ENCODE measurements at places on chromosomes 6 and 20.

- DNase-seq, result no peak
Measured at GRCh38 chr6:26457264-26457805, 420 bp upstream of the BTN2A1 start.

DNA sequence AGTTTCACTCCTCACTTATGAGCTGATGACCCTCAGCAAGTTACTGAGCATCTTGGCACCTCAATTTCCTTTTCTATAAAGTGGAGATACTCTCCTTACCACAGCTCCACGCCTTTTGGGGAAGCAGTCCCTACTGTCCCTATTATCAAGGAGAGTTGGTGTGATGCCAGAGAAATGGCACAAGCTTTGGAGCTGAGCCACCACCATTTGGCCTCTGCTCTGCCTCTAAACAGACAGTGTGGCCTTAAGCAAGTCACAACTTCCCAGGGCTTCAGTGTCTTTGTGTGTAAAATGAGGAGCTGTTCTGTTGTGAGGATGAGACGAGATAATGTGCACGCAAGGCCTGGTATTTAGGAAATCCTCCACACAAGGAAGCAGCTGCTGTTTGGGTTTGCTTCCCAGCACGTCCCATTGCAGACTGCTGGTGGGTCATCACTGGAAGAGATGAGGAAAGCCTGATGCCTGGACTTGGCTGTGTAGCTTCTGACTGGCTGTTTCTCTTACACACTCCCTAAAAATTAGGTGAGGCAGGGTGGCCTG is 18.5 kb downstream of the NSFL1C start:
- DNase-seq, result no peak

DNA sequence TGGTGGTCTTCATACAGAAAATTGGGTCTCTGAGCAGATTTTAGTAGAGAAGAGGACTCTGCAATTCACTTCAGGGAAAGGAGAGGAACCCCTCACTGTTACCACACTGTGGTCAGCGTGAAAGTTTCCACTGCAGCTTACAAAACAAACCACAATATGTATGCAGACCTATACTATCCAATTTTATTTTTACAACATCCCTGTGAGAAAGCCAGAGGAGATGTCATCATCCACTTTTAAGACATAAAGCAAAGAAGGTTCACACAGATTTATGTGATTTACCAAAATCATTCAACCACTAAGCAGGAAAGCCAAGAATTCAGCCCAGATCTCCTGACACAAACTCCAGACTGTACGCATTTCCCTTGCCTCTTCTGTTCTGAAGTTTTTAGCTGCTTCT is 442.4 kb downstream of the FRK start:
- DNase-seq, result no peak

- DNase-seq, result no peak
Measured at GRCh38 chr6:23268348-23268747, 699.0 kb downstream of the HDGFL1 start.

DNA sequence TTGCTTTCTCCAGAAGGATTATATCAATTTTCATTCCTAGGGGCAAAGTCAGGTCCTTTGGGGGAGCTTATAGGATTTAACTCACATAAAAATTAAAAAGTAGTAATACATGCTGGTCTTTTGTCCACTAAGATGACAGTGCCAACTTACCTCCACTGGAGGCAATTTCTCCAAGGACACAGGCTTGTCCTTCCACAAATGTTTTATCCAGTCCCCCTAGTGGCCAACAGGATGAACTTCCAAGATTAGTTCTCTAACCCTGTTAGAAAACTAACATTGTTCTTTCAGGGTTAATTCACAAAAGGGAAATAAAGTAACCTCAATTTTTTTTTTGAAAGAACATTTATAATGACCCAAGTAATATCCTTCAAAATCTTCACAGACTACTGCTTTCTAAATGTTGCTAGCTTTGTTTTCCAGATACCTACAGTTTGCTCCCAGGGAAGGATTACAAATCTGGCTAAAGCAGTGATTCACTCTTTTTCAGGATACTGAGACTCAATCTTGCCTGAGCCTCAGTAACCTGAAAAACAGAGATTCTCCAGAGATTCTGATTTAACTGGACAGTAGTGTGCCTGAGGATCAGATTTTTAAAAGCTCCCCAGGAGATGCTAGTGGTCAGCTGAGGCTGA is 31.7 kb upstream of the UBR2 start:
- DNase-seq, result peak; percentile 60

DNA sequence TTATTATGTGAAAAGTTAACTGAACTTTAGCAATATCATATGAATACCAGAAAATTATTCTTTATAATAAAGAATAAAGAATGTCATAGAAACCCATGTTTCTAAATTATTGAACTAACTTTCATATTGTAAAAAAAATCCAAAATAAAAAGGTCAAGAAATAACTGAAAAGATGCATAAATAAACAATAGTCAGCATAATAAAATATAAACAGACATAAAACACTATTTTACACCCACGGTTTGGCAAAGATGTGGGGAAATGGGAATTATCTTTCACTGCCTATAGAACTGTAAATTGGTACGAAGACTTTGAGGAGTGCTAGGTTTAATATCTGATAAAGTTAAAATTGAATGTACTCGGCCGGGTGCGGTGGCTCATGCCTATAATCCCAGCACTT is 34.7 kb upstream of the CTAGE9 start:
- DNase-seq, result no peak

GRCh38 chr6:110672122-110672521 is 143.1 kb downstream of the CDK19 start:
- DNase-seq, result no peak

DNA sequence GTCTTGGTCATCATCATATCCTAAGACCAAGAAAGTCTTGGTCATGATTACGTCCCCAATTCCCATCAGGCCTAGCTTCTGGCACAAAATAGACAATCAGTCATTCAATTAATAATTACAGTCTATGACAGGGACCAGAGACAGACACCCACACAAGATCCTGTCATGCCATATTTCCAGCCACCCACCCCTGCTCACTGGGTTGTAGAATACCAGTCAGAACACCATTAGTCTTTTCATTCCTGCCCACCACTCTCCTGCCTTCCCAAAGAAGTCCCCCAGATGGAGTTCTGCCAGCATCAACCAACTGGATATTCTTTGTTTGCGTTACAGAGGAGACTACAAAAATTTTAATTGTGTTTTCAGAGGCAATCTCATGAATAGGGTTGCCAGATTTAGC is 81.0 kb downstream of the BCAS1 start:
- DNase-seq, result no peak

GRCh38 chr6:101397199-101397598 is 3.7 kb downstream of the GRIK2 start:
- DNase-seq, result no peak

DNA sequence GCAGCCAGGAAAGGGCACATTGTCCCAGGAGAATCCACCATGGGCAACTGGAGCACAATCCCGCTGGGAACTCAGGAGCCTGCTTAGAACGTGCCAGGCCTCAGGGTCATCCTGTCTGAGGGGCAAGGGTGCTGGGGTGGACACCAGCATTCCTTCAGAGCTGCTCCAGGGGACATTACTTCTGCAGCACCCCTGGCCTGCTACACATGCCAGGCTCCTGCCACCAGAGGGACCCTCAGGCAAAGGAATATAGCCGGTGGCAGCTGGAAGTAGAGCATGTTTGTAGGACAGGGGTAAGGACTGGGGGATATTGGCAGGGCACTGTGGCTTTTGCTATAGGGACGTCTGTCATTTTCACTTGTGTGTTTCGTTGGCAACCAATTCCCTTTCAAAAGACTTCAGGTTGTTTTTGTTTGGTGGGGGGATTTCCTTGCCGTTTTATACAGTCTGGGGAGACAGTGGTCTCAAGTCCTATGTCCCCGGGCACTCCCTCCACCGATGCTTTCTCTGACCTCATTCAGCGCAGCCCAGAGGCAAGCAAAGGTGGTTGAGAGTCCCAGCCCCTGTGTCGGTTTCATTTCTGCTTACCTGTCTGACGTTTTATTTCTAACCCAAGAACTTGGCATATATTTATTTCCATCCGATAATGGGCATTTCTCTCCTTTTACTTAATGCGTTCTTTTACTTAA is 130.8 kb downstream of the JPH2 start:
- DNase-seq, result peak; percentile 27

DNA sequence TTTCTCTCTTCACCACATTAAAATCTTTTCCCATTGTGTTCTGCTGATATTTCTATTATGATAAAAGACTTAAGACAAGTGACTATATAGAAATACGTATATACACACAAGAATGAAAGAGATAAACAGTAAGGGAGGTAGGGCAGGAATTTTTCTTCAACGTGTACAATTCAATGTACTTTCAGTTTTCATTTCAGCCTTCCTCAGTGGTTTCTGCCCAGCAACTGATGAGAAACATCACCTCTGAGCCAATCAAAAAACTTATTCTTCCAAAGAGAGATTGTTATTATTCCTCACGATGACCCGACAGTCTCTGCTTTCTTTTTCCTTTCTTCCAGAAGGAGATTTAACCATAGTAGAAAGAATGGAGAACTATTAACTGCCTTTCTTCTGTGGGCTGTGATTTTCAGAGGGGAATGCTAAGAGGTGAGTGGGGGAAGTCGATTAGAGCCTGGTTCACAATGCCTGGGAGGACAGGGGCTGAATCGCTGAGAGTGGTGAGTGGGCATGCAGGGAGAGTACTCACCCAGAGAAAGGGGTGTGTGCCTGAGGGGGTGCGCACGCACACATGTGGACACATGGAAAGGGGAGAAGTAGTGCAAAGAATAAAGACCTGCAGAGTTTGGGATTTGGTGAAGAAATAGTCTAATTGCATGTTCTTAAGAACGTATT is at the start of gene BTN3A1:
BTN3A1 (plus strand) TSS at position 289 of the 672 bp plus-strand sequence. CDS start 3,289 bp downstream, outside the sequence.
- peak; percentile 80 for DNase-seq

DNA sequence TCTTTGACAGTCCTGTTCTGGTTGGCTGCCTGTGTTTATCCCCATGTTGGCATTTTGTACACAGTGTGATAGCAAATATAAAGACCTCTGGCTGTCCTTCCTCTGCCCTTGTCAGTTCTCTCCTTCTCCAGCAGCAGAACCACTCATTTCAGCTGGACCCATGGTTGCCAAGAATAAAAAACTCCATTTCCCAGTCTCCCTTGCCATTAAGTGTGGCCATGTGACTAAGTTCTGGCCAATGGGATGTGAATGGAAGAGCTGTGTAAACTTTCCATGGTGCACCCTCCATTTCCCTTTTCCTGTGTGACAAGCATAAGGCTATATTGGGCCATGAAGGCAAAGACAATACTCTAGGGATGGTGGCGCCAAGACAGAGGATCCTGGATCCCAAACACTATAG is 78.4 kb upstream of the TBC1D7 start:
- no peak for DNase-seq

DNA sequence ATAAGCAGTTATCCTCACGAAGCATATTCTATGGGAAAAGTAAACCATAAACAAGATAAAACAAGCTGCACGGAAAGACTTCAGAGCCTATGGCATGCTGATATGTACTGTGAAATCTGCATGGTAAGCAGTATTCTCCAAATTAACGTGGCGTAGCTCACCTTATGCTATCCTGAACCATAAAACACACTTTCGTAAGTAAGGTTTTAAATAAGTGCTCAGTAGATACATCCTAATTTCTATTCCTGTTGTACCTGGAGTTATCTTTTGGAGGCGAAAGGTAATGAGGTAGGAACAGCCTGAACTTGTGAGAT is 208.7 kb downstream of the GMDS start:
- no peak for DNase-seq

- no peak for DNase-seq
Measured at GRCh38 chr20:46618316-46619100, 32.8 kb downstream of the SLC13A3 start.

- no peak for DNase-seq
Measured at GRCh38 chr6:85561750-85562357, 31.8 kb downstream of the SNX14 start.

GRCh38 chr6:170366248-170366960 is 59.8 kb downstream of the FAM120B start:
- no peak for DNase-seq

DNA sequence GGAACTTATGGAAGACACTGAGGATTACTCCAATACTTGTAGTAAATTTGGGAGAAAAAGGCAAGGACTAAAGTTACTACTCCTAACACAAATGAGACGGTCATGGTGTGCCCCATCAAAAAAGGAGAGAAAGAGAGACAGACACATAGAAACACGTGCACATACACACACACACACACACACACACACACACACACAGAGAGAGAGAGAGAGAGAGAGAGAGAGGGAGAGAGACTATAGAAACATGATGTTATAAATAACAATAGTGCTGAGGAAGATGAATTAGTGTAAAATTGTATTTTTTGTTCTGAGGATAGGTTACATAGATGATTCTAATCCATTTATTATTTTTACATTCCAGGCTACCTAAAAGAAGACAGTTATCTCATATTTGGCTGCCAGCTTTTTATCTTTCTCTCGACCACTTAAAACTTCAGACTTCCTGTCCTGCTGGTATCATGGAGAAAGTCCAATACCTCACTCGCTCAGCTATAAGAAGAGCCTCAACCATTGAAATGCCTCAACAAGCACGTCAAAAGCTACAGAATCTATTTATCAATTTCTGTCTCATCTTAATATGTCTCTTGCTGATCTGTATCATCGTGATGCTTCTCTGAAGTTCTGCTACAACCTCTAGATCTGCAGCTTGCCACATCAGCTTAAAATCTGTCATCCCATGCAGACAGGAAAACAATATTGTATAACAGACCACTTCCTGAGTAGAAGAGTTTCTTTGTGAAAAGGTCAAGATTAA is 10.5 kb downstream of the PLN start:
- peak; percentile 85 for DNase-seq

- no peak for DNase-seq
Measured at GRCh38 chr20:8903655-8904605, 165.0 kb upstream of the PLCB4 start.

GRCh38 chr6:6971369-6971768 is 136.4 kb upstream of the RREB1 start:
- DNase-seq, result no peak

DNA sequence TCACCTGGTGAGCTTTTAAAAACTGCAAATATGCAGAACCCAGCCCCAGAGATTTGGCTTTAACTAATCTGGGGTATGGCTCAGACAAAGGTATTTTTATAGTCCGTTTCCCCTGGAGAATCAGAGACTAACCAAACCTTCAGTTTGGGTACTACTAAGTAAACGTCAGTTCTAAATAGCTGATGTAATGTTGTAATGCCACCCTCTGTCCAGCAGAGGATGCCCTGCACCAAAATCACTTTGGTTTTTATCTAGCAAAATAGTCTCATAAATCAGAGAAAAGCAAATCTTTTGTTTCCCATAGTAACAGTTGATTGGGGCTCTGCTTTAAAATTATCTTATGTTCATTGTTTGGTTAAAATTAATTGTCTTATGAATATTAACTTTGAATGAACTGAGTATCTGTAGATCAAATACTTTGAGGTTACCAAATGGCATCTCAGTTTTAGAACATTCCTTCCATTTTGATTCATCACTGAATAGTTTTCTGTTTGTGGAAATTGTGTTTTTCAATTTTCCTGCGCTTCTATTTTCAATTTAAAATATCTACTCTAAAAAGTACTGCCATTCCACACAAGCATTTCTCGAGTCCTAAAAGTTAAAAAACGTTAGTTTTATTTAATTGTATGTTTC is 278.3 kb upstream of the PLCB4 start:
- peak; percentile 3 for DNase-seq

Data from CD4-positive, alpha-beta T cell treated with Interleukin-4 for 4 hours (primary cell).